ENCODE measurements at places on chromosomes 1 and 21. TPM values are rescaled to one million over a fixed set of nuclear protein-coding genes. Genes with fewer than 3 reads are reported as not detected.

- DNase-seq, result no peak
Observed at GRCh38 chr21:36926989-36927718, 39.3 kb downstream of the HLCS start.

DNA sequence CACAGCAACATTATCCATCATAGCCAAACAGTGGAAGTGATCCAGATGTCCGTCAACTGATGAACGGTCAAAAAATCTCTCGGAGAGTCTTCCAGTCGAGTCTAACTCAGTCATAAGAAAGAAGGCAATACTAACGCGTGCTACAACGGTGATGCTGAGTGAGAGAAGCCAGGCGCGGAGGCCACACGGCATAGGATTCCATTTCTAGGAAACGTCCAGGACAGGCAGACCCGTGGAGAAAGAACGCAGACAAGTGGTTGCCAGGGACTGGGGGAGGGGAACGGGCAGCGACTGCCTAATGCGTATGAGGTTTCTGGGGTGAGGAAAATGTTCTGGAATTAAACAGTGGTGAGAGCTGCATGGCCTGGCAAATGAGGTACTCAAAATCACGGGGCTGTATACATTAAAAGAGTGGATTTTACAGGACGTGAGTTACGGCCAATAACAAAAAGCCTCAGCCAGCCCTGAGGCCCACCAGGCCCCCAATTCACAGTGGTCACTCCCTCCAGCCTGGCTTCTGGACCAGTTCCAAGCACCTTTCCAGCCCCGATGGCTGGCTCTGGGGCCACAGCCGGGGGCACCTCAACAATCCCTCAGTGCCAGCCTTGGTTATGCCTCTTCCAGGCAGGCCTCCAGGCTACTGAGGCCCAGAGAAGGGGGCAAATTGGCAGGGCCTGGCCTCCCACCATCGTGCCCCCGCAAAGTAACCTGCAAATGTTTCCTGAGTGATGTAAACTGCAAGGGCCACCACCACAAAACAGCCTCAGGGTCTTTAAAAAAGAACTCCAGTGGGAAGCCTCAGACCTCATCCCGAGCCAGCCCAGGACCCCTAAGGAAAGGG, 3.4 kb downstream of the WNT9A start:
- peak; percentile 12 for DNase-seq

- DNase-seq, result no peak
Observed at GRCh38 chr1:203663294-203663693, 36.7 kb downstream of the ATP2B4 start.

GRCh38 chr1:106688446-106688845, 368.0 kb upstream of the PRMT6 start:
- DNase-seq, result no peak

GRCh38 chr1:64686828-64687724, 57.8 kb upstream of the RAVER2 start:
- peak; percentile 76 for DNase-seq

- no peak for DNase-seq
Observed at GRCh38 chr1:8939000-8939265, 6.7 kb upstream of the CA6 start.

- DNase-seq, result no peak
Observed at GRCh38 chr1:192969091-192969490, 90.1 kb downstream of the UCHL5 start.

DNA sequence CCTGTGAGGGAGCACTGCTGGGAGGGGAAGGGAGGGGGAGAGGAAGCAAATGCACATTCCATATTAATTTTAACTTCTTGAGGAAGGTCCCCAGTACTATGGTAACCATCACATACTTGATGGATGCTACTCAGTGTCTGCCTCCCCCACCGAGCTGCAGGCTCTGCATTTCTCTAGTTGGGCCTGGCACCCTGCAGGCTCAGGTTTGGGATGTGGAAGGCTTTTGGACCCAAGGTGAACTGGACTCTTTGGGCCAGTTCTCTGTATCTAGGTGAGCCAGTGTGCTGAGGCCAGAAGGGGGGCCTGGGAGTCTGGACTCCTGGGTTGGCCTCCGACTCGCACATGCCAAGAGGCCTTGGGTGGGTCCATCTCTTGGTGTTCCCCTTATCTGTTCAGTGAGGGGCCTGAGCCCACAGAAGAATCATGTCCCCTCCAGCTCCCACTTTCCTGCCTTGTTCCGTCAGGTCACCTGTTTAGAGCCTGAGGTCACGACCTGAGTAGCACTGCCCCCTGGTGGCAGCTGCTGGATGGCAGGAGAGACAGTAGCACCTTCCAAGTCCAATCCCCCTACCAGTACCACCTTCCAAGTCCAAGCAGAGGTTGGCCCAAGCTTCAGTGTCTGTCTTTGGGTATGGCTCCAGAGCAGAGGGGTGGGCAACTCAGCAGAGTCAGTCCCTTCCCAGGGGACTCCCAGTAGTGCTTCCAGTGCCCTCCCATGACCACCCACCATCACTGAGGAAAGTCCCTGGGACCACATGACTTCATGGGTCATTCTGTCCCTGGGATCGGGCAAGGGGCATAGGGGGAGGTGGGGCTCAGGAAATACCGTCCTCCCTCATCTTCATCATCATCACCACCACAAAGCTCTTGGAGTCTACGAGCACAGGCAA, 241.8 kb downstream of the TRABD2B start:
- no peak for DNase-seq

DNA sequence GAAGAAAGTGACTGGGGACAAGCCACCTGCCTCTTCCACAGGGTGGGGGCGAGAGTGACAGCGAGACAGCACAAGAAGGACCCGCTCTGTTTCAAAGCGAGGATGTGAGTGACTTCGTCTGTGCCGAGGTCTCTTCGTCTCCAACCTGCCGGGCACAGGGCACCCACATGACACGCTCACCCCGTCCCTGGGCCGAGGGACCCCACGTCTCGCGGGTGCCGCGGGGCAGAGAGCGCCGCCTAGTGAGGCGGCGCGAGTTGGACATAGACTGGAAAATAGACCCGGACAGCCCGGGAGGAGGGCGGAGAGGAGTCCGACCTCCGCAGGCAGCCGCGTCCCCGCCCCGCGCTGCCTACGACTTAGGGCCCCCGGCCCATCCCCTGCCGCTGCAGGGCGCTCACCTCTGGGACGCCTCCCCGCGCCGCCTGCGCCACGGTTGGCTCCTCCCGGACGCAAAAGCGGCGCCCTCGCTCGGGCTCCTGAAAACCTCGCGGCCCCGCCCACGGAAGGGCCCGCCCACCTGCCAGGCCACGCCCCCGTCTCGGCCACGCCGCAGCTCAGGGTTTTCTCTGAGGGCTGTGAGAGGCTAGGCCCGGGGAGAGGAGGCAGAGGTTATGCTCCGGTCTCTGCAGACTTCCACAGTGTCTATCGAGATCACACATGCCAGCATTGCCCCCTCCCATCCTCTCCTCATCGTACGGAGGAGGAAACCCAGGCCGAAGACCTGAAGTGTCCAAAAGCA, at the start of gene TLR5:
Gene TLR5, minus strand, starts transcription at position 454 of the 742 bp plus-strand sequence. CDS start 30,217 bp downstream, outside the sequence.
- DNase-seq, result peak; percentile 64

DNA sequence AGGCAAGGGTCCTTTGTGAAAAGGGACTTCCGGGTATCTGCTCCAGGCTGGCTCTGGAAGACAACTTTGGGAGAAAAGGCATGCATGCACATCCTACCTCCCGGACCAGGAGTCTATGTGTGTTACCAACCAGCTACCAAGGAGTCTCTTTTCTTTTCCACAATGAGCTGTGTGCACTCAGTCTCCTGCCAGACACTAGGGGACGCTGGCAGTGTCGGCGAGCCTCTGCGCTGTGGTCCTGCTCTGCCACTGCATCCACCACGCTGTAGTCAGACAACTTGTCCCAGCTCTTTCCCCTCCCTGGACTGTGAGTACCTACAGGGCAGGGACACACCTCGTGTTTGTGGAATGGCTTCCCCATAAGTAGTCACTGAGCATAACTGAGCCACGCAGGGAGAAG, 5.1 kb upstream of the SSR2 start:
- peak; percentile 58 for DNase-seq

DNA sequence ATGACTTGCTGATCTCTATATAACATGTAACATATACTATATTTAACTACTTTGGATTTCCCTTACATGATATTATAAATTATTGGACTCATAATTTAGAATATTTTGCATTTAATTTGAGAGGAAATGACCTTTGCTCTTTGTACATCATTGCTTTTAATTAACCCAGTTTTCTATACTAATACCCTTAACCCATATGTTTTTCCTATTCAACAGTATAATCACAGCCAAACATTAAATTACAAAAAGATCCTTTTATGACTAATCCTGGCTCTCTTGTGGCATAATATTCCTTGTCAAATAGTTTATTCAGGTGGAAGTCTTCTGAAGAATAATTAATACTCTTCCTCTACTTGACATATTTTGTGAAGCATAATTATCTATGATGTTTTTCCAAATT, 56.0 kb upstream of the GPR52 start:
- DNase-seq, result no peak

DNA sequence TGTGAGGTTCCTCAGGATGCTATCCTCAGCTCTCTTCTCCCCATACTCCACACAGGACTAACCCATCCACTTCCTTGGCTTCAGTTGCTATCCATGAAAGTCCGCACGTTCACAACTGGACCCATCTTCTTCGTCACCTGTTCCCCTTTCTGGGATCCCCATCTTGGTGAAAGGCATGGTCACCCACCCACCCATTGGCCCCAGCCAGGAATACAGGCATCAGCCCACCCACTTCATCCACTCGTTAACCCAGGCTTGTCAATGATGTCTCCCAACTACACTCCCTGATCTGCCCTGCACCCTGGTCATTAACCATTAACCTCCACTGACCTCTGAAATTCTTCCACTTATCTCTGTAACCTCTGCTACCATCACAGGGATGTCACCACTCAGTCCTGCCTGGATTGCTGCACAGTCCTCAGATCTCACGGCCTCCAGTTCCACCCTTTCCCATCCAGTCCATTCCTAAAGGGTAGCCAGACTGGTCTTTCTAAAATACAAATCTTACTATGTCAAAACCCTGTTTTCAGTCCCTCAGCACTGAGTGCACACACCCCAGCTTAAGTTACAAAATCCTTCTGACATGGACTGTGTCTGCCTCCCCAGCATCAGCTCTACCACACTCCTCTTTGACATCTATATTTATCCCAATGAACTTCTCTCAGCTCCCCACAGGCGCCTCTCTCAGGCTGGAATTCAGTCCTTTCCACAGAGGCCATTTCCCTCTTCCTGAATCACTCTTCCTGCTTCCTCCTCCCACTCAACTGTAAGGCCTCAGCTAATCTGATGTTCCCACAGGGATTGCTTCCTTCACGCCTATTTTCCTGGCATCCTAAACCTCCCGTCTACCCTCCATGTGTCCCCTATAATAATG, 10.4 kb downstream of the PGLYRP4 start:
- no peak for DNase-seq

DNA sequence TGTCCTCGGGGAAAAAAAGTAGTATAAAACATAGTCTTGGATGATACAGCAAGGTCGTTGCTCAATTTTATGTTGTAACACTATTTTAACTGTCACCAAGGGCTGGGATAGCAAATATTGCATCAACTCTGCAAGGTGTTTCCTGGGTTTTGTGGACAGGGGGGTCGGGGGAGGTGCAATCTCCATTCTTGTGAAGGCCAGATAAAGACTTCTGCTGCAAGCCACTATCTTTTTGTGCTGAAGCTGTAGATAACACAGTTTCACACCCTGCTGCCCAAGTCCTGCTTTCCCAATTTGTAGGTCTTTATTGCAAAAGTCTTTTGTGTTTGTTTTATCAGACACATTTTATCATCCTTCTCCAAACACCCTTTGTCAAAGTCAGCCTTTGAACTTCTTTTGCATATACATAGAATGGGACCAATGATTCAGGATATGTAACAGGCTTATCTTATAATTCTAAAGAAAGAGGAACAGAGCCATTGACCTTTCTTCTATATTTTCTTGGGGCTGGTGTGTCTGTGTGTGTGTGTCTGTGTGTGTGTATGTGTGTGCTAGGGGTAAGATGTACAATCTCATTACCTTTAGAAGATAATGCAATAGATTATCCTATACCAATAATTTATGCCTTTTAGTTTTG, 140.6 kb downstream of the RUNX1 start:
- no peak for DNase-seq

DNA sequence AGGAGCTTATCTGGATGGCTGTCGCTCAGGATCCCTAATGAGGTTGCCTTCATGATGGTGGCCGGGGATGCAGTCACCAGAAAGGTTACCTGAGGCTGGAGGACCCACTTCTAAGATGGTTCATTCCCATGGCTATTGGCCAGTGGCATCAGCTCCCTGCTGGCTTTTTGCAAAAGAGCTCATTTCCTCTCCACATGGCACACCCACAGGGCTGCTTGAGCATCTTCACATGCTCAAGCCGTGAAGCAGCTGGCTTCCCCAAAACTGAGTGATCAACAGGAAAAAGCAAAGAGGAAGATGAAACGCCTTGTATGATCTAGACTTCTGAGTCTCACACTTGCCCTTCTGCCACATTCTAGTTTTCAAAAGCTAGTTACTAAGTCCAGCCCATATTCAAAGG, 124.6 kb upstream of the CXADR start:
- no peak for DNase-seq

GRCh38 chr21:26332867-26333266, 162.3 kb upstream of the APP start:
- DNase-seq, result no peak

DNA sequence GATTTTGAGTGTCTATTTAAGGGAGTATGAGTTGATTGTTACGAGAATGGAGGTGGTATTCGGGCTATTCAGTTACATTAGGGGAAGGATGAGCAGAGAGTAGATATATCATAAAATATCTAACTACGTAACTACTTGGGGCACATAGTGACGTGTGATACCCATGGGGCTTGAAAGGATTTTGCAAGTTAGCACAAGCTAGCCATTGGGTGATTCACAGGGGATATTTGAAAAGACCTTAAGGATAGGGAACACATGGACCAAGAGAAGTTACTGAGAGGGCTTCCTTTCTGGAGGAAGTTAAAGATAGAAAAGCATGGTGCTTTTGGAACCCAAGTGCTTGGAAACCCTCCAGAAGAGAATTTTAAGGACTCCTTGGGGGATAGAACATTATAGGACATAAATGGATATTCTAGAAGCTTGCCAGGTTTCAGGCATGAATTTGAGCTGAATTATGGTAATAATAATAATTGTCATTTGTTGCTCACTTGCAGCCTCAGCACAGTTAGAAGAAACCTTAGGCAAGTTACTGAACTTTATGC, 5.4 kb downstream of the DISP1 start:
- no peak for DNase-seq

- DNase-seq, result no peak
Observed at GRCh38 chr1:156601892-156602291, 613 bp upstream of the GPATCH4 start.

GRCh38 chr1:51584021-51584420, 32.9 kb upstream of the OSBPL9 start:
- DNase-seq, result no peak

DNA sequence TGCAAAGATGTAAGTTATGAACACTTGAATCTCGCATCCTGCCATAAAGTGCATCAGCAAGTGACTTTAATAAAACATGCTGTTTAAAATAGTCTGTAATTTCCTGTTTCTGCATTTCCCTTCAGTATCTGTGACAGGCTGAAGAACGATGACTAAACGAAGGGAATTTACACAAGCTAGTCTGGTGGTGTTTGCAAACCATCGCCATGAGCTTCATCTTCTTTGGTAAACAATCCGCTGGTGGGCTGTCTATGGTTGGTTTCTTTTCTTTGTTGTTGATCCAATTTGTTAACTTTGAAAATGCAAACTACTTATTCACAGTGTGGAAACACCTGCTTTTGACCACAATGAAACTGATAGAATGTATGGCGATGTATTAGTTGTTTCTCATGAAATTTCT, 13.9 kb downstream of the SERTAD4 start:
- DNase-seq, result peak; percentile 38

NPHS2 gene
- total RNA-seq, result not detected

LCE3E gene
- total RNA-seq, result not detected

PDPN gene
- 60.4 TPM for total RNA-seq

CR1L gene
- 1.3 TPM for total RNA-seq

ADGRB2 gene
- total RNA-seq, result 7.6 TPM

ZFP69B gene
- 2.7 TPM for total RNA-seq
